ENCODE measurements at places on chromosomes 2 and 18. TPM values are rescaled to one million over a fixed set of nuclear protein-coding genes. Genes with fewer than 3 reads are reported as not detected.

OR6B2 gene
- not detected for total RNA-seq

- no peaks in the 10 kb centered on the region for H3K4me1 ChIP-seq
- no peaks in the 10 kb centered on the region for H3K36me3 ChIP-seq
- H3K4me3 ChIP-seq: no peak overlapping the region
- H3K27ac ChIP-seq: no peak overlapping the region
- DNase-seq: no peak
Observed at GRCh38 chr2:189232759-189233406, 53.3 kb upstream of the COL5A2 start.

- no peak overlapping the region for H3K4me3 ChIP-seq
- no peaks in the 10 kb centered on the region for H3K4me1 ChIP-seq
- DNase-seq: no peak
- H3K36me3 ChIP-seq: no peaks in the 10 kb centered on the region
- no peak overlapping the region for H3K27ac ChIP-seq
- H3K27me3 ChIP-seq: no peaks in the 10 kb centered on the region
Observed at GRCh38 chr2:178377046-178377445, 73.9 kb downstream of the PRKRA start.

DNA sequence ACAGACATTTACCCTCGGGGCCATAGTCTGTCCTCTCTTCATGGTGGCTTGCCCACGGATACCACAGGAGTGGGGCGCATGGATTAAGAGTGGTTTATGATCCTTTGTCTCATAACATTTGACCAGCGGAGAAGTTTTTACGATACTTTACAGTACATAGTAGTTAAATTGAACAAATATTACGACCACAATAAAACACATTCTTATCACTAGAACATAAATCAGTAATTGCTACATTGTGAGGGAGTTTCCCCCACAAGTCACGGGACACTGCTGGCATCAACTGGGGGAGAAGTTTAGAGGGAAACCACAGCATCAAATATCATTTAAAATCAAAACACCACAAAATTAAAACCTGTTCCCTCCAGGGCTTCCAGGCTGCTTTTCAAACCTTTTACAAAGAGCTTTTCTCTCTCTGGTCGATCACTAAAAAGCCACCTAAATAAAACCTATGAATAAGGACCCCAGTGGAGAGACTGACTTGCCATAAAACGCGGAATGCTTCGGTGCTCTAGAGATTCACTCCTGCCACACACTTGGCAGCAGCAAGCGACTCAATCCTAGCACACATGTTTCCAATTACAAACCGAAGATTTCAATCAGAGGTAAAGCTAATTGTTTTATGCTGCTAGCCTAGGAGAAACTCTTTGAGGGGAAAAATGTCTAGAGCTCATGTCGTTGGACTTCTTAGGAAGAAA lies 173.7 kb upstream of the HNRNPA3 start:
- H3K27me3 ChIP-seq: peaks cover 1% of the 10 kb centered on the region
- no peaks in the 10 kb centered on the region for H3K4me1 ChIP-seq
- H3K36me3 ChIP-seq: no peaks in the 10 kb centered on the region
- no peak overlapping the region for H3K27ac ChIP-seq
- no peak for DNase-seq
- H3K4me3 ChIP-seq: no peak overlapping the region

- peaks cover 4% of the 10 kb centered on the region for H3K27me3 ChIP-seq
- no peak overlapping the region for H3K4me3 ChIP-seq
Observed at GRCh38 chr2:24228470-24228869, 53.6 kb downstream of the FAM228A start.

Data from glutamatergic neuron (in vitro differentiated cells).